SW 1271 (cell line): ENCODE measurements at places on chromosomes 4 and X.

DNA sequence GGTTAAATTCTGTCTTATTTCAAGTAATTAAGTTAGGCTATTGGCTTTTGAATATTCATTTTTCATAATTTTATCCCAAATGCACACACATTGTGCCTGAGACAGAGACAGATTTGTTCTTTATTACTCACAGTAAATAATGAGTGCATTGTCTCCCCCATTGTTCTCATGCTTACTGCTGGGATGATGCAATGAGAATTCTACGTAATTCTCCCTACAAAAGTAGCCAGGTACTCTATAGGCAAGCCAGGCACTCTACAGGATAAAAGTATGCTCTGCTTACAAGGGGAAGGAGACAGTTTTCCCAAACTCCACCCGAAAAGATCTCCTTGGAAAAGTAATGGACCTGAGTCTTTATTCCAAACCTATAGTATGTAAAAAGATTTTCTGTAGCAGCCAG is 1890.7 kb upstream of the PCDH10 start:
- no peak for DNase-seq

GRCh38 chrX:41958861-41959260 is 35.5 kb upstream of the CASK start:
- DNase-seq, result no peak

GRCh38 chrX:143466130-143466529 is 51.1 kb downstream of the SPANXN3 start:
- DNase-seq, result no peak

- no peak for DNase-seq
Measured at GRCh38 chr4:53479736-53480525, 102.5 kb downstream of the FIP1L1 start.

DNA sequence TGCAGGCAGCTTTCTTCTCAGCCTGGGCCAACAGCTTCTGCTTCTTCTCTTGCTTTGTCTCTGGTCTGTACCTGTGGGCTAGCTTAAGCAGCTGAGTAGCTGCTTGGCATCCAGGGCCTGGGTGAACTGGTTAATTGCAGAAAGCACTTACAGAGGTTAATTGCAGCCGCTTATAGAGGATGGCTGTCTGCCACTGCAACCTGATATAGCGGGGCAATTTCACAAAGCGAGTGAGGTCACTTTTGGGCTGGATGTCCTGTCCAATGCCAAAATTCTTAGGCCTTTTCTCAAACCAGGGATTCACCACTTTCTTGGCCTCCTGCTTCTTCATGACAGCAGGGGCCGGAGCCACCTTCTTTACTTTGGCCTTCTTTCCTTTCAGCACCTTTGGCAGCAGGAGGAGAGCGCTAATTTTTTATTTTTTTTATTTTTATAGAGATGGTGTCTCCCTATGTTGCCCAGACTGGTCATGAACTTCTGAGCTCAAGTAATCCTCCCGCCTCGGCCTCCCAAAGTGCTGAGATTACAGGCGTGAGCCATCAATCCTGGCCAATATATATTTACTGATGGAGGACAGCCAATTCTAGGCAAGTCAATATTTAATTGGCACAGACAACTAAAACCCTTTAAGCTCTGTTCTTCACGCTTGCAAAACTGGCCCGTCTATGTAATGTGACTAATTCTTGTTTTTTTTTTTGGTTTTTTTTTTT is 61.0 kb downstream of the ENOPH1 start:
- no peak for DNase-seq

DNA sequence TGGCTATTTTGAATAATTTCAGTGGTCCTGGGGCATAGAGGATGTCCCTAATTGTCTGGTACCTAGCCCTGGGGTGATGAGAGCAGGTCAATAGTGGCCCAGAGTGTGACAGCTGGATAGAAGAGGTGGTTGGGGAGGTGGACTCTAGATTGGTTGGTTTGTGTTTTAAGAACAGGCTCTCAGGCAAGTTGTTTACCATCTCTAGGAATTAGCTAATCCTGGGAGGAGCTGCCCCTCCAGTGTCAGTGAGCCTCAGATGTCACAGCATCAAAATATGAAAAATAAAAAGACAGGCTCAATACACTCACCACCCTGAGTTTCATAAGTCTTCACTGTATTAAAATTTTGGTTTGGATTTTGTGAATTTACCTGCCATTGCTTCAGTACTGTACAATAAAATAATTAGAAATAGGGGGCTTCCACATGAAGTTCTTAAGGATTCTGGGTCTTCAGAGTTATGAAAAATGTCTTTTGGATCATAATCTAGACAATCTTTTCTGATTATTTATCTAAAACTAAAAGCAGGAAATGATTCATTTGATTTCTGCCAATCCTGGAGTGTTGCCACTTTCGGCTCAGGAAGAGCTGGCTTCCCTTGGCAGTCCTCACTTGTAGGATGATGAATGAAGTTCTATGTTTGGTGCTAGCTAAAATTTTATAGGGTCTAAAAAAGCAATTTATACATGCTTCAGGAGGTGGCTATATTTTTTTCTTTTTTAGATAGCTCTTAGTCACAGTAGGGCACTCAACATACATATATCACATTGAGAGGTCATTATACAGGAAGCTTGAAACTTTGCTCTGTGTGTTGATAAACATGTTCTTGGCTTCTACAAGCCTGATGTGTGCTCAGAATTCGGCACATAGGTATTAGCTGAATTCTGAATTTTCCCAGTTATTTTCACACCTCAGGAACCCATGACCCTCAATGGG is 395.1 kb downstream of the RAB28 start:
- DNase-seq, result no peak

DNA sequence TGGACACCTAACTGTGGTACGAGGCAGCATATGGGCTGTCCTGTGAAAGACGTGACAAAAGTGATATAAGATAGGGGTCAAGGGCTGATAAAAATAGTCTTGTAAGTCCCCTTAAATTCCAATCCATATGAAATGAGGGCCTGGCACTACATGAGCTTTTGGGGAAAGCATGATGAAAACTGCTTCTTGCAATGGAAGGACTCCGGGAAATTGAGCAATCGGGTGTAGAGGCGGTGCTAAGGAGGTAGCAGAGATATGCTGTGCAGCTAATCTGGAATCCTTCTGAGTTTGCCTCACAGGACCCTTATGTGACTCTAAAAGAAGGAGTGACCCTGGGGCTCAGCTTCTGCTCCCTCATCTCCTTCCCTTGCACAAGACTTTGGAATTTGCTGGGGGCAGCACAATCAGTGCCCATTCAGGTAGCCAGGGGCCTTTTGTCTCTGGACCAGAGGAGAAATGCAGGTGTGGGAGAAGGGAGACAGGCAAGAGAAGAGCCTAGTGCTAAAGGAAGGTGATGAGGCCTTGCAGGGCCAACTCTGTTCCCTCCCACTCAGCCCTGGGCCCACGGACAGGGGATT is 12.8 kb downstream of the CLDN2 start:
- DNase-seq, result no peak

DNA sequence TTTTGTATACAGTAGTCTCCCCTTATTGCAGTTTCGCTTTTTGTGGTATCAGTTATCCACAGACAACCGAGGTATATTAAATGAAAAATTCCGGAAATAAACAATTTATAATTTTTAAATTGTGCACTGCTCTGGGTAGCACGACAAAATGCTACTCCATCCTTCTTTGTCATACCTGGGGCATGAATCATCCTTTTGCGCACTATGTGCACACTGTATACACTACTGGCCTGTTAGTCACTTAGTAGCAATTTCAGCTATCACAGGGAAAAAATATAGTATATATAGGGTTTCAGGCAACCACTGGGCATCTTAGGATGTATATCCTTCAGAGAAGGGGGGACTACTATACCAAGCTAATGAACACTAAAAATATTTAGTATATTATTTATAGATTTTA is 198.8 kb upstream of the FAT4 start:
- DNase-seq, result peak; percentile 13

DNA sequence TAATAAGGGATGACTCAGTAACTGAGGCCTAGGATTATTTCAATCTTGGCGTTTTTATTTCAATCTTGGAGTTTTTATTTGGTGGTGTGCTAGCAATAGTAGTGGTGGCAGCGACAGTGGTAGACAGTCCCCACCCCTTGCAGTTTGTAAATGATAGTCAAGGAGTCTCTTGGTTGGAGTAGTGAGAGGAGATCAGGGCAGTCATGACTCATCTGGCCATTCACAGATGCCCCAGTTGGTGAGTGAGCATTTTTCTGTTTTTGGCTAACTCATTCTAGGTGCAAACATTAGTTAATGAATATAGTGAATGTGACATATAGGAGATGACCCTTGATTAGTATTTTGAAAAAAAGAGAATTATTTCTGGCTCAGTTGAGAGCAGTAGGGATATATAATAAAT is 93.5 kb upstream of the ADAD1 start:
- DNase-seq, result no peak

DNA sequence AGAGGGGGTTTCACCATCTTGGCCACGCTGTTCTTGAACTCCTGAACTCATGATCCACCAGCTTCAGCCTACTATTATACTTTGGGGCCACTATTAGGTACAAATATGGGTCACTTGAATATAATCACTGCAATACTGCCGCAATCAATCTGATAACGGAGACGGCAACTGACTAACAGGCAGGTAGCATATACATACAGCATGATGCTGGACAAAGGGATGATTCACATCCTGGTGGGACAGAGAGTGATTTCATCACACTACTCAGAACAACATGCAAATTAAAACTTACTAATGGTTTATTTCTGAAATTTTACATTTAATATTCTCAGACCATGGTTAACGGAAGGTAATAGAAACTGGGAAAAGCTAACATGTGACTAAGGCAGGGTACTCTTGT is 10.9 kb downstream of the LRBA start:
- peak; percentile 2 for DNase-seq

DNA sequence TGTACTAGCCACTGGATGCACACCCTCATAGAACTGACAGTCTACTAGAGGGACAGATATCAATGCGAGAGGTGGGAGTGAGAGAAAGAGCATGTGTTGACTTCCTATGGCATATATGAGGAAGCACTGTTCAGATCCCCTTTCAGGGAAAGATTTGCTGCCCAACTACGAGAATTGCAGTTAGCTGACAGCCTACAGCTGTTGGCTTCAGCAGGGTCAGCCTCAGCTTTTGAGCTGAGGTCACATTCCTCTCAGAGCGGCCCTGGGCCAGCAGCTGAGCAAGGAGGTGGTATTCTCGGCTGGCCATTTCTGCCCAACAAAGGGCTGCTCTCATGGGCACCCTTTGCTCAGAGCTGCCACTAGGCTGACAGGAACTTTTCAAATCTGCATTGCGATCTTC is 580.2 kb downstream of the MID1IP1 start:
- no peak for DNase-seq

GRCh38 chrX:26442340-26442739 is 226.4 kb downstream of the MAGEB5 start:
- DNase-seq, result peak; percentile 8

GRCh38 chr4:42396752-42397634 is at the start of gene SHISA3:
TSS of gene SHISA3 (plus strand) at chr4:42397488. CDS start at chr4:42398057, 569 bp downstream.
- DNase-seq, result peak; percentile 18

DNA sequence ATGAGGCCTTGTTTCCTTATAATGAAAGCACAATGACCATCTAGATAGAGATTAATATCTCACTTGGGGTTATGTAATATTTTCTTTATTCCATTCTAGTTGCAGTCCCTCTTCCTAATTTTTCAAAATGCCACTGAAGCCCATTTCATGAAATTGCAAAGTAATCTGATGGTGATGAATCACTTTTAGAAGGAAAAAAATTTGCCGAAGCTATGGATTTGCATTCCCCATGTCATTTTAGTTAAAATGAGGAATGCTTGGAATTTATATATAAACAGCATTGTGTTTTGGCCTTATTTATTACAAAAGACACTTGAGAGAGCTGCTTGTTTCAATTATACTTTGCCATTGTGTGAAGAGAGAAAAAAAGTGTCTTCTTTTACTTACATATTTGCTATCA is 241.7 kb upstream of the TEX13A start:
- DNase-seq, result no peak

DNA sequence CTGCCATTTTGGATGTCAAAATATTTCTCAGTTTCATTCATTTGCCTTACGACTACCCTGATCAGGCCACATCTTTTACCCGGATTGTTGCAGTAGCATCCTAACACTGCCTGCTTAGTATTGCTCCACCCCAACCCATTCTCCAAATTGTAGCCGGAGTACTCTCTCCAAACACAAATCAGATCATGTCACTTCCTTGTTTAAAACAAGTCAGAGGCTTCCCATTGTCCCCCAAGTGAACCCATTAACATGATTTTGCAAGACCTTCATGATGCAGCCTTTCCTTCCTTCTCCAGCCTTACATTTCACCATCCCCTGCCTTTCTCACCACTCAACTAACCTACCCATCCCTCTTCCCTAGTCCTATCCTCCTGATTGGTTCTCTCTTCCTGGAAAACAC is 53.1 kb downstream of the FANCB start:
- DNase-seq, result no peak

- DNase-seq, result no peak
Measured at GRCh38 chr4:7398104-7398423, 36.7 kb downstream of the PSAPL1 start.

- DNase-seq, result no peak
Measured at GRCh38 chr4:62288808-62289541, 1088.8 kb downstream of the ADGRL3 start.

- no peak for DNase-seq
Measured at GRCh38 chr4:98446499-98447375, 185.6 kb downstream of the RAP1GDS1 start.

DNA sequence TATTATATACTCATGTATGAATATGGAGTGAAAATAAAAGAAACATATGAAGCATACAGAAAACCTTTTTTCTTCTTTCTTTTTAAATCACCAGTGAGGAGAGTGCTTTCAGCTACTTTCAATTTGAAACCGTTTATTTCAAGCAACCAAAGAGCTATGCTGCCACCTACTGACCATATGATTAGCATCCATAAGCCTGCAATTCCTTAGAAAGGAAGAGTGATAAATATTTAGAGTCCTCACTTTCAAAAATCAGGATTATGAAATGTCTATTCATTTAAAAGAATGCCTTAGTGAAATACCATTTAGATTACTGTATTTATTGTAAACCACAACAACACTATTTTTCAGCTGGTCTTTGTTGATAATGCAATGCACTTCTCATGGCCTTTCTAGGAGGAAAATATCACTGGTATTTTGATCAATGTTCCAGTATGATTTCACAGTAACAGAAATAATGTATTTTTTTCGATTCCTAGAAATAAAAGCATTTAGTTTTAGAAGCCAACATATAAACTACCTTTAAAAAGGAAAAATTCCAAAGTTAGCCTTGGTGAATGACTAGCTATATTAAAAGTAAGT is 667.6 kb downstream of the PCDH18 start:
- DNase-seq, result peak; percentile 47

- no peak for DNase-seq
Measured at GRCh38 chr4:186078981-186079638, 10.2 kb downstream of the TLR3 start.
